ENCODE measurements at places on chromosomes 13 and 19. TPM values are rescaled to one million over a fixed set of nuclear protein-coding genes. Genes with fewer than 3 reads are reported as not detected.

ZNF607 gene
- total RNA-seq, result 8.3 TPM

SGCG gene
- total RNA-seq, result not detected

RFPL4A gene
- not detected for total RNA-seq

ZNF649 gene
- total RNA-seq, result 9.6 TPM

CFD gene
- 1.5 TPM for total RNA-seq

NLRP5 gene
- not detected for total RNA-seq

EID2B gene
- total RNA-seq, result 3.5 TPM

CEACAM16 gene
- not detected for total RNA-seq

PNMA8B gene
- total RNA-seq, result 0.14 TPM

NAPSA gene
- 63.4 TPM for total RNA-seq

PEG3 gene
- not detected for total RNA-seq

FCHO1 gene
- 50.5 TPM for total RNA-seq

CAMSAP3 gene
- total RNA-seq, result 0.58 TPM

- DNase-seq, result no peak
These were observed 7.0 kb upstream of the UNC13A start for GRCh38 chr19:17695198-17695597.

DNA sequence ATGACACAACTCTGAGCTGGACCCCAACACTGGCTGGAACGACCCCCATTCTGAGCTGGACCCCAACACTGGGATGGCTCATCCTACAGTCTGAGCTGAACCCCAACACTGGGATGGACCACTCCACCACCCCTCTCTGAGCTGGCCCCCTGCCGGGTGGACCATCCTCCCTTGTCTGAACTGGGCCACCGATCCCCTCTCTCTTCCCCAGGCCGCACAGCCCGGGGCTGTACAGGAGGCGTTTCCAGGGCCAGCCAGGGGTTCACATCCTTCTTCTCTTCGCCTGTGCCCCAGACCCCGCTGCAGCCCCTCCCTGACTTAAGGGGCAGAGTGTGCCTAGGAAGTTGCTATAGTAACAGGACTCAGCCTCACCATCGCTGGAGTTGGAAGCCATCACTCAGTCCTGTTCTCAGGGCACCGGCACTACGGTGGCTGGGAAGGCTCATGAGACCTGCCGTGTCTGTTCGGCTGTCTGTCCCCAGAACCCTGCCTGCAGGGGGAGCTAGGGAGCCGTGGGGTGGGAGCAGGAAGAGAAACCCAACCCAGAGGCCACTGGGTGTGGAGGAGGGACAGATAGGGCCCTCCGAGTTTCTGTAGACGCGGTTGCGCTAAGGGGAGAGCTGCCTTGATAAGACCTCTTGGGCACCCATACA, 3.7 kb downstream of the PRKACA start:
- peak; percentile 79 for DNase-seq

GRCh38 chr13:98298599-98298998, 121.5 kb upstream of the RNF113B start:
- DNase-seq, result no peak

DNA sequence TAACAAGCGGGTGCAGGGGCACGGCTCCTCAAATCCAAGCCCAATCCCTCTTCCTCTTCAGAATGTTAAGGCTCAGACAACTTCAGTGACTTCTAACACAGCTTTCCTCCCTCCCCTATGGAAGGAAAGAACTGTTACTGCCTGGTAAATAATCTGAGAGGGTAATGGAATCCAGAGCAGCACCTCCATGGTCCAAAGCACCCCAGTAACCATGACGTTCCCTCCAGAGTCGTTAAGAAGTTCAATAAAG, 969 bp downstream of the AKT2 start:
- DNase-seq, result no peak

- DNase-seq, result no peak
These were observed 4.5 kb upstream of the FCGRT start for GRCh38 chr19:49507803-49508494.

DNA sequence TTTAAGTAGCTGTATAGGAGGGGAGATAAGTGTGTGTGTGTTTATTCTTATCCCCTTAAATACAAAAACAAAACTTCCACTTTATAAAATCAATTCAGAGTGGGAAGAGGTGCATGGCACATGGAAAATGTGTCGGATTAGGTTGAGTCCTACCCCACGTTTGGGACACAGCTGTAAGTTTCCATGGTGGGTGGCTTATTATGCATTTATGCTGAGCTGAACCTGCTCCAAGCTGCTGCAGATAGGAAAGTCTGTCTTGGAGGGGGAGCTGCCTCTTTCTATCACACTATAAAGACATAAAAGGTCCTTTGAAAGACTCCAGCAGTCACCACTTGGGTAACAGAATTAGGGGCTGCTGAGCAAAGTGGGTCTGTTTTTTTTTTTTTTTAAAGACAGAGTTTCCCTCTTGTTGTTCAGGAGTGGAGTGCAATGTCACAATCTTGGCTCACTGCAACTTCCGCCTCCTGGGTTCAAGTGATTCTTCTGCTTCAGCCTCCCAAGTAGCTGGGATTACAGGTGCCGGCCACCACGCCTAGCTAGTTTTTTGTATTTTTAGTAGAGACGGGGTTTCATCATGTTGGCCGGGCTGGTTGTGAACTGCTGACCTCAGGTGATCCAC, 15.2 kb downstream of the ACTN4 start:
- DNase-seq, result no peak

DNA sequence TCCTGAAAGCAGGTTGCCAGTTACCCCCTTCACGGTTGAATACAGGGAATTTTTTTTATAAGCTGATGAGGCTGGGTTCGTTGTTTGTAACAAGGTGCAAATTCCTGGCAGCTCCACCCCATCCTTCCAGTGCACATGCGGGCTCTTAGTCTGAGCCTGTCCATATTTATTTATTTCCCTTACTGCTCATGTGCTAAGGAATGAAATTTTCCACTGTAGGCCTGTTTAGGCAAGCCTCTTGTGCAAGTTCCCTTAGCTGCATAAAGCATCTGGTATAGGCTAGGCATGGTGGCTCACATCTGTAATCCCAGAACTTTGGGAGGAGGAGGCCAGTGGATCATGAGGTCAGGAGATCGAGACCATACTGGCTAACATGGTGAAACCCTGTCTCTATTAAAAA, 560.9 kb upstream of the PCDH9 start:
- DNase-seq, result no peak

- DNase-seq, result no peak
These were observed 320.2 kb downstream of the TBC1D4 start for GRCh38 chr13:75161804-75162203.

GRCh38 chr13:91295712-91296410, 51.6 kb upstream of the MIR17HG start:
- DNase-seq, result no peak

- DNase-seq, result no peak
These were observed 1.9 kb downstream of the MAP1S start for GRCh38 chr19:17721111-17721628.

GRCh38 chr19:30686826-30687566, 314.8 kb downstream of the ZNF536 start:
- DNase-seq, result no peak

DNA sequence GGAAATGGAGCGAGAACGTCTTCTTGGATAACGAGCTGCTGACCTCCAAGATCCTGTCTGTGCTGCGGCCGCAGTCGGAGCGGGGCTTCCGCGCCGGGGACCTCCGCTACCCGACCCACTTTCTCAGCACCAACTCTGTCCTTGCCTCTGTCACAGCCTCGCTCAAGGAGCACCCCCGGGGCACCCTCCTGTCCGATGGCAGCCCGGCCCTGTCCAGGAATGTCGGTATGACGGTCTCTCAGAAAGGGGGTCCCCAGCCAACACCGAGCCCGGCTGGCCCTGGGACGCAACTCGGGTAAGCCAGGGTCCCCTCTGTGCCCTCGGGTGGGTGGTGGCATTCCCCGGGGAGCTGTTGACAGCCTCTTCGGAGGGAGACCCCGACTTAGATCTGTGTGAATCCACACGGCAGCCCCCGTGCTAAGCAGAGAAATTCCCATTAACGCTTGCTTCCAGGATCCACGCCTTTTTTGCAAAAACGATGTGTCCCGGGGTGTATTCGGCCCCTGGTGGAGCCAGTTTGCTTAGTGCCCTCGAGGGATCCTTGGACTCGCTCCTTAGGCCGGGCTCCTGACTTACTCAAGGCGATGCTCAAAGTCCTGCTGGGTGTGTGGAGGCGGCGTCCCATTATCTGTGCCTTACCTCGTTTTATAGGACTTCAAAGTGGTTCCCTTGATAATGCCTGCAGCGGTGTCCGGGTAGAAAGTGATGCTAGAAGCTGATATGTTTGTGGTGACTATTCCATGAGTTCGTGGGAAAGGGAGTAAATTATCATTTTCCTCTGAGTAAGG, 48.5 kb downstream of the PEX11G start:
- DNase-seq, result no peak

DNA sequence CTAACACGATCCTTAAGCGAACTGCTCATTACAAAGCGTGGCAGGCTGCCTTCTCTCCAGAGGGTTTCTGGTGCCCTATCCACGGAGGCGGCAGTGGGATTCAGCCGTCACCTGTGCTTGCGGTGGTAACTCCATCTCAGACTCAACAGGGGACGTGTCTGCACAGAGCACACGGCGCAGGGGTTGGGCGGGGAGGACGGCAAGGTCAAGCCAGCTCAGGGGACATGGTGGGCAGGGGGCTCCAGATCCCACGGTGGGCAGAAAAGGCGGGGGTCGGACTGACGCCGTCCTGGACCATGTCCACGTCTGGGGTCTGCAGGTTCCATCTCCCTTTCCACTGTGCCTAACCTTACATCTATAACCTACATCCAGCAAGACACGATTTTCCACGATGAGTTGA, 70.7 kb downstream of the RASA3 start:
- no peak for DNase-seq

DNA sequence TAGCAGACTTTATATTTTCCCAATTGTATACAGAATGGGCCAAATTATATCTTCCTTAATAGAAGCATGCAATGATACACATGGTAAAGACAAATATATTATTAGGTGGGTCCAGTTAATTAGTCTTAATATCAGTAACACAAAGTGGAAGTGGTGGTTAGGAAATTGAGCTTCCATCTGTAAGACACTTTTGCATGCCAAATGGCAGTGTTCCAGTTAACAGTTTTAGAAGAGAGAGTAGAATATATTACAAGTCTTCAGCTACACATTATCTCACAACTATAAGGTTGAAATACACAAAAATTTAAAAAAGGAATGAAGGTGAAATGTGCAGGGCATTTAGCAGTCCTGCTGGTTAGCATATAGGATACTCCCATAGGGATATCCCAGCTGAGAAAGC, 536.5 kb downstream of the PCDH9 start:
- DNase-seq, result no peak

DNA sequence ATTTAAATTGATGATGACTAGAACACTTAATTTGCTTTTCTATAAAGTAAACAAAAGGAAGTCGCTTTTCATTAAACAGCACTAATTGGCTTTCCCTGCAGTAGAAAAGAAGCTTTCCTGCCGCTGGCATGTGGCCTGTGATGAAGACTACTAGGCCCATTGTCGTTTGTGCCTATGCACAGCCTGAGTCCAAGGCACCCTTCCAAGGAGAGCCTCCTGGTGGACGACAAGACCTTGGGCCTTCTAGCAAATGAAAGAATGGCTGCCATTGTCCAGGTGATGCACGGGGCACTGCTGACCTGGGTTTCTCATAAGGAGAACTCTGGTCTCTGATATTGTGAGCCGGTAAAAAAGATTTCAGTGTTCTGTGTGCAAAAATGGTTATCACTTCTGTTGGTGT, 233.0 kb downstream of the COL4A1 start:
- DNase-seq, result no peak

DNA sequence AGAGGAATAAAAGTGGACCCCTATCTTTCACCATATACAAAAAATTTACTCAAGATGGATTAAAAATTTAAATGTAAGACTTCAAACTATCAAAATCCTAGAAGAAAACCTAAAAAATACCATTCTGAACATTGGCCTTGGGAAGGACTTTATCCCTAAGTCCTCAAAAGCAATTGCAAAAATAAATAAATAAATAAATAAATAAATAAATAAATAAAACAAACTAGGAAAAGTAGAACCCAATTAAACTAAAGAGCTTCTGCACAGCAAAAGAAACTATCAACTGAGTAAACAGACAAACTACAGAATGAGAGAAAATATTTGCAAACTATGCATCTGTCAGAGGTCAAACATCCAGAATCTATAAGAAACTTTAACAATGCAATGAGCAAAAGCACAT, 874.9 kb upstream of the PCDH20 start:
- no peak for DNase-seq

- no peak for DNase-seq
These were observed 383.1 kb upstream of the HTR2A start for GRCh38 chr13:47279920-47280319.

DNA sequence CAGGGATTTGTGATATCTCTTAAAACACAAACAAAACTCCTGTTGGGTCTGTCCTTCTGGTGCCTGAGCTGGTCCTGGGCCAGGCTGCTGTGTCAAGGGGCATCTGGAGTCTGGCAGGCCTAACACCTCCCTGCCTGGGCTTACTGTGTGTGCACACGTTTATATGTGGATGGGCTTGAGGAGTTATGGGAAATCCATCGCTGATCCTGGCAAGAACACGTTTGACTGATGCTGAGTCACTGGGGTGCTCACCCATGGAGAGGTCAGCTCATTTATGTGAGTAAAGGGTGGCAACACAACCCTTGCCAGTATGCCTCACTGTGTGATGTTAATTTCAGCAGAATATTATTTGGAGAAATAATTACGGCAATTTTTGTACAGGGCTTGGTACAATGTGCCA, 44.5 kb upstream of the PCDH8 start:
- no peak for DNase-seq

- no peak for DNase-seq
These were observed 122.5 kb downstream of the STK24 start for GRCh38 chr13:98454389-98454881.

- DNase-seq, result no peak
These were observed 18.6 kb upstream of the ADPRHL1 start for GRCh38 chr13:113471844-113472243.

DNA sequence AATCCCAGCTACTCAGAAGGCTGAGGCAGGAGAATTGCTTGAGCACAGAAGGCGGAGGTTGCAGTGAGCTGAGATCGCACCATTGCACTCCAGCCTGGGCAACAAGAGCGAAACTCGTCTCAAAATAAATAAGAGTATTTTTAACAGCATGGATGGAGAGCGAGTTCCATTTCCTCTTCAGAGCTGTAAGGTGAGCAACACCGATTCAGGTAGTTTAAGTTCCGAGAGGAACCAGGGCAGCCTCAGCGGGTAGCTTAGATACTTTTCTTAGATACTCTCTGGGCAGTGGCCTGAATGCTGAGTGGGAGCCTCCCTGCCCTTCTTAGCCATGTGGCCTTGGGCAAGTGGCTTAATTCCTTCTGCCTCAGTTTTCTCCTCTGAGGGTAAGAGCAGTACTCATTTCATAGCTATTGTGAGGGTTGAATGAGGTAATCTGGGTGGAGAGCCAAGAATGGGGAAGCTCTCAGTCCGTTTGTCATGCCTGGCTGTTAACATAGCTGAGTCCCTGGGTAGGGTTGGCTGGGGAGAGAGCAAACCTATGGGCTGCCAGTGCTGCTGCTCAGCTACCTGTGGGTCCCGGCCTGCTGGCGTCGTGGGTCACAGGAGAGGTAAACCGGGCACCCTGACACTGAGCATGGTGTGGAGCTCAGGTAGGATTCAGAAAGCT, 4.1 kb downstream of the ATP11A start:
- no peak for DNase-seq
